Stimulated activated CD8-positive, alpha-beta memory T cell treated with anti-CD3 and anti-CD28 coated beads, Interleukin-15, amount 100 ng/mL, for 24 hours (primary cell): ENCODE measurements at places on chromosomes 1 and 21.

DNA sequence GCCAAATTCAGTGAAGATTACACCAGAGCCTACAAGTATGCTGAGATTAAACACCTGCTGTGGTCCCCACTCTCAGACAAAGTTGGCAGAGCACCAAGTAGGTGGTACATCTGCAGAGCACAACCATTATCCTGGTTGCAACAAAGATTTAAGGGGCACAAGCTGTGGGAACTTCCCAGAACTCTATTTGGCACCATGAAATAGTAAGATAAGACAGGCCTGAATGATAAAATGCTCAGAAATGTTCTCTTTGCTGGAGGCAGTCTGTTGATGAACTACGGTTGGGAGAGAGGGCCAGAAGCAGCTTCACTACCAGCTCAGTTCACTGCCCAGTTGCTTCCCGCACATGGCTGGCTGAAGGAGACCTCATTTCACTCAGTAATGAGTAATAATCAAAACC, 19.9 kb downstream of the RPL5 start:
- no peak for DNase-seq

DNA sequence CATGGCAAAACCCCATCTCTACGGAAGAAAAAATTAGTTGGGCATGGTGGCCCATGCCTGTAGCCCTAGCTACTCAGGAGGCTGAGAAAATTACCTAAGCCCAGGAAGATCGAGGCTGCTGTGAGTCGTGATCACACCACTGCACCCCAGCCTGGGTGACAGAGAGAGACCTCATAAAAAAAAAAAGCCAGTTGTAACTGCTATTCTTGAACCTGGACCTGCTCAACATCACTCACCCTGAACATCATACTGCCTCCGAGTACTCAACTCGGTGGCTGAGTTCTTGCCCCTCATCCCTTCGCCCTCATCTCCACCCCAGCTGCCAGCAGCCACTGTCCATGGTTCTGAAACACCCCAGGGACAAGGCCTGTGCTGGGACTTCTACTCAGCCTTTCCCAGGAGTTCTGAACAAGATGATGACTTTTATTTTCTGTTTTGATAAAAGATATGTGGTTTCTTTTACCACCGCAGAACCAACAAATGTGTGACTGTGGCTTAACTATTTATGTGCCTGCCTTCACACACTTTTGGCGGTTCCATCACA, 5.4 kb upstream of the DISP3 start:
- no peak for DNase-seq

DNA sequence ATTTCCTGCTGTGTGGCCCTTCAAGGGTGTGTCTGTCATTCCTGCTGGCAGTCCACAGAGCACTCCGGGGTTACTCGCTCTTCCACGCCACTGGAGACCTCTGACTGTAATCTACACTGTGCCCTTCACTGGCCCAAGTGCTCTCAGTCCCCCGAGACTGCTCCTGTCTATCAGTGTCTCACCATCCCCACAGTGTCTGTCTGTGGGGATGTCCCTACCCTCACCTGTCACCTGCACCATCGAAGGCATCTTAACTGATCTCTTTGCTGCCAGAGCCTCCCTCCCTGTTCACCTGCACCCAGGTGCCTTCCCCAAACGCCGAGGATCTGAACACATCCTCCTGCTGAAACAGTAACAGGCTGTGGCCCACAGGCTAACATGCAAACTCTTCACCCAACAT, 136.7 kb downstream of the MATN1 start:
- DNase-seq = no peak

DNA sequence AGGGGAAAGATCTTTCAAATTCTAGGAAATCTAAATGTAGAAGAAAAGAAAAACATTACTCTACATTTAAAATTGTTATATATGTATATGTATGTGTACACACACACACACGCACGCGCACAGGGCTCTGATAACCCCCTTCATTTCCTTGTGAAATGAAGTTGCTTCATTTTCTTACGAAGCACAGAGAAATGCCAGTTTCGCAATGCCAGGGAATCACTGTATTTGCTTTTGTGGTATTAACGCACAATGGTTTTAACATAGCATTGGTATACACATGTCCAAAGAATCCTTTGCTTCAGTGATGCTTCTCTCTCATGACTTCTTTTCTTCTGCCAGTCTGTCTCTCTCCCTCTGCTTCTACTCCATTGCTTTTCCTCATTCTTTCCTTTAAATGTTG, 8.4 kb upstream of the DDAH1 start:
- DNase-seq = no peak

- DNase-seq = no peak
Measured at GRCh38 chr1:200491103-200491502, 81.3 kb upstream of the ZNF281 start.

- DNase-seq = no peak
Measured at GRCh38 chr1:164337885-164338284, 221.1 kb upstream of the PBX1 start.

DNA sequence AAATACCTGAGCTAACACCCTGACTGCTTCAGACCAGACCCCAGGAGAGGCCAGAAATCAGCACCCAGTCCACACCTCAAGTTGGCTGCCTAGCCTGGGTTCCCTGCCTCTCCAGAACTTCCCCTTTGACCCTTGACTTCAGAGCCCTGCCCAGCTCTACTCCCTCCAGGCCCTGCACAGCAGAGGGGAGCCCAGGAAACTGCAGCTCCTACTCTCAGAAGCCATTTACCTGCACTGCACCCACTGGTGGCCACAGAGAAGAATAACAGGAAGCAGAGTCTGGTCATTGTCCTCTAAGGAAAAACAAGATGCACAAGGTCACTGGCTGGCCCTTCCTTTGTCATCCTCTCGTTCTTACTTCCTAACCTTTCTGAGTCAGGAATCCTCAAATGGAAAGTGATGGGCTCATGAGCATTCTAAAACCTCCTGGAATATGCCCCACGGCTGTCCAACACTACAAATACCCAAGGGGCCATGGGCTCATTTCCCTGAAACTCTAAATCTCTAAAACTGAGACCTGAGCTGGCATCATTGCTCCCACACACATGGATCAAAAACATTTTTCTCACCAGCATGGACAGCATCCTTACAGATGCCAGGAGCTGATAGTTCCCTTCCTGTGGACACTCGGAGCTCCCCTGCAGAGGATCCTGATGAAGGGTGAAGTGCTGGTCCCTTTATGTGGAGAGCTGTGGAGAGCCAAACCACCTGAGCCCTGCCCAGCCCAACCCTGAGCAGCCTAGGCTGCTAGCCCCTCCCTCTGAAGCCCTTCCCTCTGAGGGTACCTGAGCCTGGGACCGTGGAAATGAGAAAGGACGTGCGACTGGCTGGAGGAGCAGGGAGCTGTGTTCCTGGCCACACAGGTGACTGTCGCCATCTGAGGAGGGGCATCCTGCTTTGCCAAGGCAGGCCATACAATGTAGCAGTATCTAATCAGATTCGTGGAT, at the start of gene ITLN2:
ITLN2 (minus strand) TSS at position 652 of the 947 bp plus-strand sequence; CDS start at position 584, 68 bp downstream.
- DNase-seq = no peak

DNA sequence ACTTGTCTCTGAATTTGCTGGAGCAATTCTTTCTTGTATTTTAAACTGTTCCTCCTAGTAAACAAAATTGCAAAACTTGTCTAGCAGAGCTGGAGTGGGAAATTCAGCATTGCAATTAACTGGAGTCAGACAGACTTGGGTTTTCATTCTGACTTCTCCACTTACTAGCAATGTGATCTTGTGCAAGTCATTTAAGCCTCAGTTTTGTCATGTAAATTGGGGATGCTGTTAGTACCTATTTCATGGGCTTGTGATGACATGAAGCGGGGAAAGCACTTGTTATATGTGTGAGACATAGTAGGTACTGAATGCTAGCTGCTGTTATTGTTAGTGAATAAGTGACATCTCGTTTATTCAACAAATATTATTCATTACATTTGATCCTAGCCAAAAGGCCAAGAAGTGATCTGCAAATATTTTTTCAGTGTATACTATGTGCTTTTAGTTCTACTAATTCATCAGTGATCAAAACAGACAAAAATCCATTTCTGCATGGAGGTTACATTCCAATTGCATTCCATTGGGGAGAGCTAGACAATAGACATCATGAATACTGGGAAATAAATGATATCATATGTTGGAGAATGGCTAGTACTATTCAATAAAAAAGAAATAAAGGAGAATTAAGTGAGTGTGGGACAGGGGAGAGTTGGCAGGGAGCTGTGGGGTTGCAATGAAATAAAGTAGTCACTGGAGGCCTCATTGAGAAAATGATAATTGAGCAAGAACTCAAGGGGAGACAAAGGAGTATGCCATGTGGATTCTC, 47.1 kb downstream of the CACHD1 start:
- no peak for DNase-seq

DNA sequence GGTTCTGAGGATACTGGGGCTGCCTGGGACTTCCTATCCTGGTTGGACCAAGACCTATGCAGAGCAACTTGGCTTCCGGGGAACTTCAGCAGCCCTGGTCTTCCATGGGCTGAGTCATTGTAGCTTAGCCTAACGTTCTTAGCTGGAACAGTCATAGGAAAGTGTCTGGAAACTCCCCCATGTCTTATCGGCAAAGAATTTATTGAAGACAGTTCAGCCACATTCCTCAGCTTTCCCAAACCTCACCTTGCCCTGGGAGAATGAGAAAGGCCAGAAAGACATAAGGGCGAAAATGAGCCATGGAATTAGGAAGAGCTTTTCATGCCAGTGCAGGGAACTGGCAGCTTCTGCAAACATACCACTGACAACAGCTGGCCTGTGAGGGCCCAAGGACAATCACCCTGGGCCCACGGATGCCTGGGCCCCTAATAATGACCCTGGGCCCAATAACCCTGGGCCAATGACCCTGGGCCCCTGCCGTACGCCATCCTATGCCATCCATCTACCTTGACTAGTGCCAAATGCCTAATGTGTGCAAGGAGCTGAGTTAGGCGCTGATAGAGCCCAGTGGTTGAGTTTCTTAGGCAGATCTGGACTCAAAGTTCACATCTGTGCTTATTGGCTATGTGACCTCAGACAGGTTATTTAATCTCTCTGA, 114.4 kb upstream of the GADD45A start:
- no peak for DNase-seq

DNA sequence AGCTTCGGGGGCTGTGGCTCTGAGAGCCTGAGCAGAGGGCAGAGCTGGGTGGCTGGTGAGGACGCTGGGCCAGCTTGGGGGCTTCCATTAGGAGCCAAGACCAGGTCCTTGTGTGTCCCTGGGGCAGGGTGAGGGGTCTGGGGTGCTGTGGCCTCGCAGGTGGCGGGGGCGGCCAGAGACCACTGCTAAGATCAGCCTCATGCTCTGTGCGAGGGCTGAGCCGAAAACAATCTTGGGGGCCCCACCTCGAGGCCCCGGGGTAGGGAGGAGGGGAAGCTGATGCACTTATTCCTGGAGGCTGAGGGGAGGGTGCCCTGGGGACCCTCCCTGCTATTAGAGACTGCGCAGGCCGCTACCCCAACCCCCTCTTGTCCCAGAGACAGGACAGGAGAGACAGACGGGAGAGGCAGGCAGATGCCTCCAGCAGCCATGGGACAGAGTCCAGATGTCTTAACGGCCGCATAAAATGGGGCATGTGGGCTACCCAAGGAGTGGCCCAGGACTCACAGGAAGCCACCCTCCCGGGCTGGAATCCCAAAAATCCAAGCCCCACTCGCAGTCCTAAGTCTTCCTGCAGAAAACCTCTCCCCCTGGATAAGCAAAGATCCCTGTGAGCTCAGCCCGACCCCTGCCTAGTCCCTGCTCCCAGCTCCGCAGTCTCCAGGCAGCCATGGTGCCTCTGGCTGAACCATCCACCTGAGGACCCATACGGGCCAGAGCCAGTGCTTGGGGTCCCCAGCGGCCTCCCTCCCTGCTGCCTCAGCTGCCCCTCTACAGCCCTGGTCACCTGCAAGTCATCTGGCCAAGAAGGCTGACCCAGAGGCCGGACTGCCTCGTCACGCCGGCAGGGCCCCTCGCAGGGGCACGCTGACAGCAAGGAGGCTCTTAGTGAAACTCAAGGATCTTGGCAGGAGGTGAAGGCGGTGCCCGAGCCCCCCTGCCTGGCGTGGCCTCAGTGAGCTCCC, 43.6 kb upstream of the COL18A1 start:
- no peak for DNase-seq

DNA sequence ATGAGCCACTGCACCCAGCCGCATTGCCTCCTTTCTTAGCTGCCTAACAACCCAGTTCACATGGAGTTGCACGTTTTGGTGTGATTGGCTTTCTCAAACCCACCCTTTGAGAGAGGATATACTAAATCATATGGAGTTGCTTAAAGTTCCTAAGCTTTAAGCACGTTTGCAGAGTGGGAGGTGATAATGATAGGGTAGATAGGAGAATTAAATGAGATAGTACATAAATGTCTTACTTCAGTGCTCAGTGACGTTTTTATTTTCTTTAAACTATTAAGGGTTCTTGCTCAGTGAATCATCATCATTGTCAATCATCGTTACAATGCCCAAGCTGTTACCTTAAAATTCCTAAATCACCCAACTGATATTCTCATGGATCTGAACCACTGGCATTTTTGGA, 2.9 kb upstream of the SH3D21 start:
- DNase-seq = no peak

- DNase-seq = no peak
Measured at GRCh38 chr1:88399690-88400089, 284.4 kb upstream of the PKN2 start.

- no peak for DNase-seq
Measured at GRCh38 chr1:71986160-71986559, 296.2 kb downstream of the NEGR1 start.

- no peak for DNase-seq
Measured at GRCh38 chr21:43597540-43598250, 61.6 kb downstream of the HSF2BP start.

DNA sequence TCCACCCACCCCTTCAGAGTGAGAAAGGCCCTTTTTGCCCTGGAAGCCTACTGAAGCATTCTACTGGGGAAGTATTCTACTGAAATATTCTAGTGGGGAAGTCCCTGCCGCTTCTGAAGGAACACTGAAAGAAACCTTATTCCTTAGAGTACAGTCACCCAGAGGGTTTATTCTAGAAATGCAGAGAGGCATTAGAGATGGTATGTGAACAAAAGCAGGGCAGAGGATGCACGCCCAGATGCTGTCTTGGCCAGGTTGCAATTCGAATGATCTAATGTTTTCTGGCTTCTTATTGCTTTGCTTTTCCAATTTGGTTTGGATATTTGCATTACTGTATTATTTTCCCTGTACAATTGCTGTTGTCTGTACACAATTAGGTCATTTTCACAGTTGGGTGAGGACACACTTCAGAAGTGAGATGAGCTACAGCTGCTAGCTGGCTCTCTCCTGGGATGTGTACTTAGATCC, 37.1 kb downstream of the CCN1 start:
- DNase-seq = no peak

GRCh38 chr1:167774710-167775109, 52.9 kb downstream of the MPZL1 start:
- DNase-seq = no peak

- no peak for DNase-seq
Measured at GRCh38 chr1:188794969-188795368, 1682.7 kb downstream of the BRINP3 start.

GRCh38 chr1:223233019-223233409, 90.0 kb upstream of the TLR5 start:
- no peak for DNase-seq
